KG1 (cell line): ENCODE measurements at places on chromosomes 5 and 9.

- no peak for DNase-seq
Measured at GRCh38 chr5:76425928-76426804, 23.1 kb downstream of the IQGAP2 start.

- no peak for DNase-seq
Measured at GRCh38 chr5:139668064-139668880, 20.1 kb downstream of the CXXC5 start.

GRCh38 chr5:58937031-58937681 lies 354.3 kb downstream of the RAB3C start:
- no peak for DNase-seq

DNA sequence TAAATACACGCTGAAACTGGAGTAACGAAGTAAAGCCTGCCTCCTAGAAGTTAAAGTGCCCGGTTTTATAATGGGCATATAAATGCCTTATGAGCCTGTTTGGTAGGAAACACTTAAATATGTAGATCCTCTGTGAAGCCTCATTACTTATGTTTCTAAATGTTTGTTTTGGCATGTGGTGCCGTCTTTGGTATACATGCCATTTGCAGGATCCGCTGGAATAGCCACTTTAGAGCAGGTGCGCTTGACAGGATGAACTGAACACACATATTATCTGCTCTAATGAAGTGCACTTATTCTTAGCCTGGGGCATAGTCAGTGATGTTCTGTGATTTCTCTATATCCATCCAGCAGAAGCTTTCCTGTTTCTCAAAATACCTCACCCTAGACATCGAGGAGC lies 778.1 kb upstream of the WWC1 start:
- DNase-seq, result no peak

- DNase-seq, result no peak
Measured at GRCh38 chr9:134390537-134390936, 64.3 kb downstream of the RXRA start.

DNA sequence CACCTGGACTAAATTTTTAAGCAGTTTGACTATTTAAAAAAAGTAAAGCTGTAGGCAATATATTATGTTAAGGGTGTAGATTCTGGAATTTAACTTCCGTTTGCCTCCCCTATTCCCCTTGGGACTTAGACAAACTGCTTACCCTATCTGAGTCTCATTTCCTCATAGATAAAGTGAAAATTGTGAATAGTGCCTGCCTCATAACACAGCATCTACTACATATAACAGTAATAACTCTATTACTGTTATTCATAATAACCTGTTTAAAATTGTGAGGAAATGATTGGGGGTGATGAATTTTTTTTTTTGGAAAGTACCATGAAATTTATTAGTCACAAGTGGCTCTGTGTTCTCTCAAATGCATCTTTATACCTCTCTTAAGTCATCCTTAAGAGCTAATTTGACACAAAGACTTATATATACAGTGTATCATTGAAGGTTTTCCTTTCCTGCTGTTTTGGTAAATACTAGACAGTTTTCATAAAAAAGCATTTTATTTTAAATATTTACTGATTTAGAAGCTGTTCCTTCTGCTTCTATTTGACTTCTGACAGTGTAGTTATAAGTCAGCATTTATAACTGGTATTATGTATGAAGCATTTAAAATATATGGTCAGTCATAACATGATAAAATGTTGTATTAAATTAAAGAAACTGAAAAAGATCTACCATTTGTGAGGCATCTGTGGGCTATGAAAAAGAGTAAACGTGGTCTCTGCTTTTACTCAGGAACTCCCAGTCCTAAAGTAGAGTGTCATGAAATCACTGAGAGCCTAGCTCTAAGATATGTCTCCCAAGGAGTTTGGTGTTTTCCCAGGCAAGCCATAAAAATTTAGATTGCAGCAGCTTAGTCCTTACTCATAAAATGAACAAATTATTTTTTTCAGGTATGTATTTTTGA lies 46.4 kb downstream of the MCCC2 start:
- DNase-seq, result no peak

- no peak for DNase-seq
Measured at GRCh38 chr5:153974813-153975163, 63.9 kb downstream of the FAM114A2 start.

GRCh38 chr9:108973895-108974294 lies 39.4 kb downstream of the CTNNAL1 start:
- DNase-seq, result no peak

DNA sequence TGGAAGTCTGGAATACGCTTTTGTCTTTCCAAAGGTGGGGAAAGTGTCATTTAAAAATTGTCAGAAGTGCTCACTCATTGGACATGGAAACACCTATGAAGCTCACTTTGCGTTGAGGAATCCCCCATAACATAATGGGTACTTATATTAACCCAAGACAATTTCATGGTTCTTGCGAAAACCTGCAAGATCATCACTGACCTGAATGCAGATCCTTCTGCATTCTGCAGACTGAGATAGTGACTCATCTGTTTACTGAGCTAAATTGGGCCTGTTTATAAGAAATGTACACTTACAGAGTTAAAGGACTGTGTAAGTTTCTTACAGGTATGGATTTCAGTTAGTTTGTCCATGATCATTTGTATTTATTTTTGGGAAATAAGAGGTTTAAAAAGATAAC lies 153.0 kb downstream of the HMHB1 start:
- no peak for DNase-seq
